ENCODE measurements at places on chromosomes 7 and 10.

- no peak for DNase-seq
These were observed 751.8 kb downstream of the KCNMA1 start for GRCh38 chr10:76885816-76886215.

DNA sequence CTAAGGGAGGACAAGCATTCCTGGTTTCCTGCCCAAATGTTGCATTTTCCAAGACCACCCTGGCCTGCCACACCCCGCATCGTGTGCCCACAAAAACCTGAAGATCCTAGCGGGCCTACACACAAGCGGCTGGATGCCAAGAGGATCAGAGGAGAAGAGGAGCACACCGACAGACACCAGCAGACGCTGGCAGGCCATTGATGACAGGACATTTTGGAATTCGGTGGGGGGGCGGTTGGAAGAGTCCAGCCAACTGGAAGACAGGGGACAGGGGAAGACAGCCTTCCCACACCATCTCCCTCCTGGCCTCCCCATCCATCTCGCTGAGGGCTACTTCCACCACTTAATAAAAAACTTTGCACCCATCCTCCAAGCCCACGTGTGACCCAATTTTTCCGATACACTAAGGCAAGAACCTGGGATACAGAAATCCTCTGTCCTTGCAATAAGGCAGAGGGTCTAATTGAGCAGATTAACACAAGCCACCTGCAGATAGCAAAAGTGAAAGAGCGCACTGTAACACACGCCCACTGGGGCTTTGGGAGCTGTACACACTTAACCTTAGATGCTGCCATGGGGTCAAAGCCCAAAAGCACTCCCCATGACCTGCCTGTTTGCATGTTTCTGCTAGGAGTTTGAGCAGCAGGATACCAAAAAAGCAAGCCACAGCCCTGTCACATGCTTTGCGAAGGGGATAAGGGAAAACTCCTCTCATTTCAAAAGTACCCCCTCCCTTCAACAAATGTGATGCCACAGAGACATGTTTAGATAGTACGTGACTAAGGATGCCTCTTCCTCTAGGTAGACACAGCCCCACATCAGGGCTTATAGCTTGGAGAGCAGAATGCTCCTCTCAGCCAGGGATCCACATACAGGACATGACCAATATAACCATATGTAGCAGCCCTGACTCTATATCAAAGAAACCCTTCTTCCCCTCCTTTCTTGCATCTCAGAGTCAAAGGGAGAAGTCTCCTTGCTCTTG lies 13.4 kb upstream of the SMNDC1 start:
- DNase-seq: no peak

DNA sequence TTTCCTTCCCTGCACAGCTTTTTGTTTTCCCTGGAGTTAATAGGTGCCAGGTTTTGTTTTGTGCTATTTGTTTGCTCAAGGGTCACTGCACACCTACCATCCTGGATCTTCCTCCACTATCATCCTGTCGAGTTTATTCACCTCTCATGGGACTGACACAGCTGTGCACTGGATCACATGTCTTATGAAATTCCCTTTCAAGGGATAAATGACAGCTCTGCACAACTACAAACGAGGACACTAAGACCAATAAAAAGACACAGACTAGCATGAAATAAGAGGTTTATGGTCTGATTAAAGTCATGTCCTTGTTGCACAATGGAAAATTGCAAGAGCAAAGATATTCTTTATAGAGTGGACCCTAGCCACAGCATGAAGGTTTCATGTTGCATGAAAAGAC lies 76.7 kb upstream of the SFMBT2 start:
- DNase-seq: no peak

DNA sequence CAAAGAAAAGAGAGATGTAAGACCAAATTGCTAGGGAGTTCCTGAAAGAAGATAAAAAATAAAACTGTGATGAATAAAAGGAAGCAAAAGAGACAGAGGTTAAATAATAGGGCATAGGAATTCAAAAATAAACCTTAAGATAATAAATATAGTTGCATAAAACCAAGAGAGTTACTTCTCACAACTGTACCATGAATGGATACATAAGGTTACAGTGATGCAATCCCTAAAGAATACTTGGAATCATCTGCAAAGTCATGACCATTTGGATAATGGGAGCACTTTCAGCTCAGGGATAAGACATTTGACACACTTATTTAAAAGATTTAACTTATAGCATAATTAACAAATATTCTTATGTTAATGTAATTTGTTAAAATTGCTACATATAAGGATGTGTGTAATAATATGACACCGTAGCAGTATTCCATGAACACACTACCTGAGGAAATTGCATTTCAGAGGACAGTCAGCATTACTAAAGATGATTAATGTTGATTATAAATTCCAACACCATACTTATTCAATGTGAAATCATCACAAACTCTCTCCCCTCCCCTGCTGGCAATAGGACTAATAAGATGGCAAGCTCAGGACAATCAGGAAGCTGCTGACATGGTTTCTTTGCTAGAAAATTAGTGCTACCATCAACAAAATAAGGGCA lies 202.1 kb upstream of the AKR1E2 start:
- no peak for DNase-seq

DNA sequence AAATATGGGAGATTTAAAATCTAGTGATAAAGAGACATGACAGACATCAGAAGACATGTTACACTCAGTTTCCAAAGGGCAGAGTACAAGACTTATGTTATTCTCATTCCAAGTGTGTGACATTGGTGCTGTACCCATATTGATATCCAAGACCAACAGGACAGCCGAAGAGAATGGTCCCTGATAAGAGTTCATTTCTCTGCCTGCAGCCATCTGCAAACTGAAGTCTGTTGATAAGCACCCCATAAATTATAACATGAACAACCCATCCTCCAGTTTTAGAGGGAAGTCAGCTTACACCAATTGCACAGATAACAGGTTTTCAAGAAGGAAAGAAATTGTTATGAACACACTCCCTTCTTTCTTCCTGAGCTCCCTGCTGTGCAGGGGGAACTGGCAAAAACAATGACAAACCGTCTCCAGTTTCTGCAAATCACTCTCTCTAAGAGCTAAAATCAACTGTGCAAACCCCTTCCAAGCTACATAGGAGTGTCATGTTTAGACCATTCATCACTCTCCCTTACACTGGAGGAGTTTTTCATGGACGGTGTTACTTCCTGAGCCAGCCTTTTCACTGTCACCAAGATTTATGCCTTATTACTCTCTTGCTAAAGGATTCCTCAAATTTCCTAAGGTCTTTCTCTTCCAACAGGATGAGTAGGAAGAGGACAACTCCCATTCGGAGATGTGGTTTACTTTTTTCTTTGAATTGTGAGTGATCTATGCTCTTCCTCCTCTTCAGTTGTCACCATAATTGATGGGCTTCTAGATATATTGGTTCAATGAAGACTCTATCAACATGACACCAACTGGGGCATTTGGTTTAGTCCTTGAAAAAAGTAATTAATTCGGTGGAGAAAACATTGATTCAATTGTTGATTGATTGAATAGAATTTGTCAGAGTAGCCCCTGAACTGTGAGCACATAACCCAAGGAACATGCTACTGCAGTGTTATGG lies 80.3 kb upstream of the FAM171A1 start:
- no peak for DNase-seq

DNA sequence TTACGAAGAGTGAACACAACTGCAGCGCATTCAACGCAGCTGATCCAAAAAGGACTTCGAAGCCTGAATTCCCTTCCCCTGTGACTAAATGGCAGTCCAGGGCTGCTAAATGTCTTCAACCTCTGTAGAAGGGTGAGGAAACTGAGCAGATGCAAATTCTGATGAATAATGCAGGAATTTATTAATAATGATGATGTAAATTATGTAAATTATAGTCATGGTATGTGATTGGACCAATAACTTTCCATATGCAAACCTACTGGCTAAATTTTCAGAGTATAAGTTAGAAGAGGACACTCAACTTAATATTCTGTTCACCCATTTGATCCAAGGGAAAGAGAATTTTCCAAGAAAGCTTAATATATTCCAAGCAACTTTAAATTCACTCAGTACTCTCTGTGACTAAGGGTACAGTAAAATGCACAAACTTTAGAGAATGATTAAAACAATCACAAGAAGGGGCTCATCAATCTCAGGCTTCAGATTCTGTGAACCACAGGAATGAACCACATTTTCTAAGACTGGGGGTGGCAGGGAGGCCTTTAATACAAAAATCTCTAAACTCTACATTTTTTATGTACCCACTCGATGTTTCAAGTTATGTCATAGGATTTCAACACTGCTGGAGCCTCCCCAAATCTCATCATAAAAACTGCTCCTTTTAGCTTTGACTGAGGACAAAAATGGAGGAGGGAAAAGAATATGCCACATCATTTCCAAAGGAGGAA lies 3.5 kb downstream of the FGFR2 start:
- DNase-seq: no peak

DNA sequence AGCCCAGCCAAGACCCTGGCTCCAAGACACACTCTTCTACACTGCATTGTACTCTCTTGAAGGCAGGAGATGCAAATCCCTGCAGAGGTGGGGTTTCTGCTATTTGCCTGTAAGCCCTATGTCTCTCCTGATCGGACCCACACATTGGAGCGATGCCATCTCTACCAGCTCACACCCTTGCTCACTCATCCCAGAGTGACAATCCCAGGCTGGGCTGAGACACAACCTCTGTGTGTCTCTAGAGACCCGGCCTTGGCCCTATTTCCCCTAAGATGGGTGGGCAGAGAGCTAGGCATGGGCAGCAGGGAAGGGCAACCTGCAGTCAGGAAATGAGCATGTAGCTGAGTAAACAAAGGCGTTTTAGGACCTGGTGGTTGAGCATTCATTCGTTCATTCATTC lies 25.6 kb downstream of the CCDC3 start:
- no peak for DNase-seq

DNA sequence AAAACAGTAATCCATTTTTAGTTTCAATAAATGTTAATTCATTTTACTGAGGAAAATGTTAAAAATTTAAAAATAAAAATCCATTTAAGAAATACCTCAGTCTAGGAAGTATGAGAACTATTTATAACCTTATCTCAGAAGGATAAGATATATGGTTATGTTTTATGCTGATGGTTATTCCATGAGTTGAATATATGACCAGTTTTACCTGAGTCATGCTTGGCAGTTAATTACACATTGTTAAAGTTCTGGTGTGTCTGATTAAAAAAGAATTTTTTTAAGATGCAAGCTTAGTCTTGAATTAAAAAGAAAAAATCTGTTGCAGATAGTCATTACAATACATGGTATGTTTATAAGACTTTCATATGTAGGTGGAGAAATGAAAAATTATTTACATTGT lies 191.7 kb downstream of the ARL4A start:
- no peak for DNase-seq

- no peak for DNase-seq
These were observed 89.3 kb upstream of the PRKCQ start for GRCh38 chr10:6669269-6669859.

- DNase-seq: no peak
These were observed 553.0 kb downstream of the KCNMA1 start for GRCh38 chr10:77084431-77085144.

GRCh38 chr7:43004082-43004481 lies 71.9 kb downstream of the MRPL32 start:
- no peak for DNase-seq

DNA sequence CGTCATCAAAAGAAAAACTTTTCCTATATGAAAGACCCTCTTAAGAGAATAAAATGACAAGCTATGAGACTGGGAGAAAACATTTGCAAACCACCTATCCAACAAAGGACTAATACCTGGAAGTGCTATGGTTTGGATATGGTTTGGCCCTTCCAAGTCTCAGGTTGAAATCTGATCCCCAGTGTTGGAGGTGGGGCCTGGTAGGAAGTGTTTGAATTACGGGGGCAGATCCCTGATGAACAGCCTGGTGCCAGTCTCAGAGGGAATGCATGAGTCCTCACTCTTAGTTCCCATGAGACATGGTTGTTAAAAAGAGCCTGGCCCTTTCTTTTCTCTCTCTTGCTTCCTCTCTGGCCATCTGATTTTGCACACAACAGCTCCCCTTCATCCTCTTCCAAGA lies 6.3 kb downstream of the ALDH18A1 start:
- no peak for DNase-seq

GRCh38 chr7:17380736-17381662 lies 82.5 kb downstream of the AHR start:
- DNase-seq: no peak

- DNase-seq: no peak
These were observed 10.4 kb downstream of the KLHL7 start for GRCh38 chr7:23115991-23116390.

DNA sequence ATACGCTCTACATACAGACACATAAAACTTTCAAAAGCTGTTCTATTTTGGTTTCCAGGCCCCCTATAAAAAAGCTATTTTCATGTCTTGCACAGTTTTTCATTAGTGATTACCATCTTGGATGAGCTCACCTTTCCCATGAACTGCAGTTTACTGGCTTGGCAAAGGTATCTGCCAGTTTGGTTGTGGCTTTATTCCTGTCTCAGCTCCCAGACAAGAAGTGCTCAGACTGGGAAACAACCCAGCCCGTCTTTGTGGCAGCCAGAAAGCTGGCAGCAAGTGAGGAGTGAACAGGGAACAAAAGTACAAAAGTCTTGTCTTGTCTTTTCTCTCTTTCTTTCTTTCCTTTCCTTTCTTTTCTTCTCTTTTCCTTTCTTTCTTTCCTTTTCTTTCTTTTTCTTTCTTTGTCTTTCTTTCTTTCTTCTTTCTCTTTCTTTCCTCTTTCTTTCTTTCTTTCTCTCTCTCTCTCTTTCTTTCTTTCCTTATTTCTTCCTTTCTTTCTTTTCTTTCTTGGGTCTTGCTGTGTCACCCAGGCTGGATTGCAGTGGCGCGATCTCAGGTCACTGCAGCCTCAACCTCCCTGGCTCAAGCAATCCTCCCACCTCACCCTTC lies 138.8 kb downstream of the CFAP58 start:
- no peak for DNase-seq

GRCh38 chr10:30447125-30447799 lies 13.3 kb downstream of the MAP3K8 start:
- DNase-seq: no peak

DNA sequence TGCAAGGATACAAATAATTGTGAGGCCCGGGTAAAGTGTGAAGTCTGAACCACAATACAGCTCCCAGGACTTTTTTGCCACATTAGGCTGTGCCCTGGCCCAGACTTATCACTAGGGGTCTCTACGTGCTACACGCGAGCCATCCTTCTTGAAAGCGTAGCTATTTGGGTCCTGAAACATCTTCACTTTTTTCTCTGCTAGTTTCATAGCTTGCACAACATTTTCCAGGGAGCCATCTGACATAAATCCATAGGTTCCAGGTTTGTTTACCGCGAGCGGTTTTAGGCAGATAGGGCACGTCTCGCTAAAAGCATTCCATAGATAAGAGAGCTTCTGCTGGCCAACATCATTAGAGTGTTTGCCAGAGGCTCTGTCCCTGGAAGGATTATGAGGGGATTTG lies 226.5 kb downstream of the RPS24 start:
- DNase-seq: no peak

All from naive B cell (primary cell).